ENCODE measurements at places on chromosomes 2 and 18. TPM values are rescaled to one million over a fixed set of nuclear protein-coding genes. Genes with fewer than 3 reads are reported as not detected.

The AGXT gene
- not detected for polyA plus RNA-seq

The SIX3 gene
- polyA plus RNA-seq: not detected

The CCDC102B gene
- 11.1 TPM for polyA plus RNA-seq

The CEBPZOS gene
- 29.3 TPM for polyA plus RNA-seq

DNA sequence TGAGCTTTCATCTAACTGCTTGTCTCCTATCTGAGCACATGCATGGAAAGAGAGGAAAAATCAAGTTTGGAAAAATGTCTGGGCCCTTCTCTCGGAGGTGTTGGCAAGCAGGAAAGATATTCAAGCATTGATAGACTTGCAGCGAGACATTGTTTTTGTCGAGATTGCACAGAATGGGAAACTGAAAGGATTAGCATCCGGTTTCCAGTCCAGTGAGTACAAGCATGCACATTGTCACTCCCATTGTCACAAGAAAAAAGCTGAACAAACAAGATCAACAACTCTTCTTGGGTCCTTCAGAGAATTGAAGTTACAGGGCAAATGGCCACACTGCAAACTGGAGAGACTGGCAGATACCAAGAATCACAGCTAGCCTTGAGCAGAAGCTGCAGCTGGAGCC lies 19.6 kb upstream of the MC5R start:
- no peak for DNase-seq

DNA sequence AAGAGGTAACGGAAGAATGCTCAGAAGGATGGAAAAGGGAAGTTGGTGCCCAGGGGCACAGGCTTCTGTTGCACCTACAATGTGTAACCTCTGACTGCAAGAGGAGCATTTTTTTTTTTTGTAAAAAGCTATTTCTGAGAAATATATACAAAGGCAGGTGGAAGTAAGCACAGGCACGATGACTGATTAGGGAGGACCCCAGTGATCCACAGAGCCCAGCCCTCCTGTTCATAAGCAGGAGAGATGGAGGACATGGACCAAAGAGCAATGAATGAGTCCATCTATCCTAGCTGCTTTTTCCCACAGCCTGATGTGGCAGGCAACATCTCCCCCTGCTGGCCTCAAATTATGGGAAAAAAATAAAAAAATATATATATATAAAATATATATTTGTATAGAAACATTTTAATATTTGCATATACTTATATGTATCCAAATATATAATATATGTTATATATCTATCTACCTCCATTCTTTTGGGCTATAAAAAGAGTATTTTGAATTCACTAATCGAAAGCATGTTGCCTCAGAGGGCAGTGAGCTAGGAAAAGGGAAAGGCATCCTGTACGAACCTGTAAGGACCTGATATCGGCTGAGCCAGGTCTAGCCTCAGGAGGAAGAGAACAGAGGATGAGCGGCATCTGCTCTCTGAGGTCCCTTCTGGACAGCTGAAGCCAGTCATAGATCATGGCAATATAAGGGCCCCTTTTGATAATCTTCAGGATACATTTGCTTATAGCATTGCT lies 166.0 kb upstream of the STK17B start:
- DNase-seq: no peak

DNA sequence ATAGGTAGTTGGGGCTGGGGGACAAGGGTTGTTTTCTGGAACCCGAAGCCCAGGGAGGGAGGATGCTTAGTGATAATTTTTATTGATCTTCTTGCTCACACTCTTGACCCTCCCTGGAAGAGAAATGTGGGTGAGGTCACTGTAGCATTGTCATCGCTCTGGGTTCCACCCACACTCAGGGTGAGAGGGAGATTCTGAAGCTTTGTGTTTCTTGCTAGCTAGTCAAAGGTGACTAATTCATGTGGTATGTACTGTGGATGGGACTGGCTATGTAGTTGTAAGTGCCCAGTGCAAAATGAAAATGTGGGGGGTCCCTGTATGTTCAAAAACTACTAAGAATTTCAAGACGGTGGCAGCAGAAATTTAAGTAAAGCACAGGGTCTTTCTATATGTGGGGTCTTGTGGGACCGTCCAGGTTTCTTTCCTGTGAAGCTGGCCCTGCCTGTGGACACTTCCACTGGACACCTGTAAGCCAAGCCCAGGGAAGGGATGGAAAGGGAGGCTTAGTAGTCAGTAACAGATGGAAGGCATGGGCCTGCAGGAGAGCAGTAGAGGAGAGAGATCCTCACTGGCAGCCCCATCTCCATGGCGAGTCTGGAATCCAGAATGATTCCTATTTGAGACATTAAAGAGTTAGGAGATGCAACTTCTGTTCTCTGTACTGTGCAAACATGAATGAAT lies 35.0 kb downstream of the TSN start:
- no peak for DNase-seq

- no peak for DNase-seq
Observed at GRCh38 chr2:174635776-174636404, 38.3 kb upstream of the WIPF1 start.

- peak; percentile 79 for DNase-seq
Observed at GRCh38 chr18:46333431-46334135, 229.4 kb downstream of the HAUS1 start.

DNA sequence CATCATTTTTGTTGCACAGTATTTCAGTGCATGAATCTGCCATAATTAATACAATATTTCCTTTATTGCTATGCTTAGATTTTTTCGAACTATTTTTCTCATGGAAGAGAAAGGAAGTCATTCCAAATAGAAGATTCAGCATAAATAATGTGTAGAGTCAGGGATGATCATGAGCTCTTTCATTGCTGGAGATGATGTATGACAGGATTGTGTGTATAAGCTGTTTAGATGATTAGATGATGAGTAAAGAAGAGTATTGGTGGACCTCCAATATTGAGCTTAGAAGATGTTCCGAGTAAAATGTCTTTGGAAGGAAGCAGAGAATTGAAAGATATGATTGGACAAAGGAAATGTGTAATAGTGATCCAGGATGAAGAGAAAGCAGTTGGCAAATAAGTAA lies 364.5 kb downstream of the PARD3B start:
- DNase-seq: no peak

- no peak for DNase-seq
Observed at GRCh38 chr2:23483791-23484190, 98.8 kb downstream of the KLHL29 start.
